ENCODE measurements at places on chromosomes 16 and 17.
A peak's percentile ranks its signal among the peaks of the same experiment; 100 is the strongest.

GRCh38 chr16:17345043-17345442 lies 125.7 kb downstream of the XYLT1 start:
- no peak for DNase-seq

- DNase-seq = no peak
Observed at GRCh38 chr17:72150632-72151460, 30.0 kb downstream of the SOX9 start.

- DNase-seq = no peak
Observed at GRCh38 chr17:51908841-51909537, 249.5 kb downstream of the CA10 start.

- no peak for DNase-seq
Observed at GRCh38 chr16:73319261-73319660, 271.3 kb upstream of the ZFHX3 start.

DNA sequence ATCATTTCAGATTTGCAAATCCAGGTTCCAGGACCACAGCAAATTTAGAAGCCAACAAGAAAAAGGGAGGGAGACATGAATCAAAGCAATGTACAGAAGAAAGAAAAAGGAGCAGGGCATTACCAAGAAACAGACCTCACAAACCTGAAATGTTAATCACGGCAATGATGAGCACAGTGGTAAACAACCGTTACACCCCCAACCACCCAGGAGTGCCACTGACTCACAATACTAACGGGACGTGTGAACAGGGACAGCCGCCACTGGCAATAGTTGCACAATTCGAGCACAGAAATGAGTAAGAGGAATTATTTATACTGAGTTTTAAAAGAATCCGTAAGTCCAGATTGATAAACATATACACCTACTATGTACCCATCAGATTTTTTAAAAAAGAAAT lies 13.8 kb downstream of the USP22 start:
- DNase-seq = no peak

DNA sequence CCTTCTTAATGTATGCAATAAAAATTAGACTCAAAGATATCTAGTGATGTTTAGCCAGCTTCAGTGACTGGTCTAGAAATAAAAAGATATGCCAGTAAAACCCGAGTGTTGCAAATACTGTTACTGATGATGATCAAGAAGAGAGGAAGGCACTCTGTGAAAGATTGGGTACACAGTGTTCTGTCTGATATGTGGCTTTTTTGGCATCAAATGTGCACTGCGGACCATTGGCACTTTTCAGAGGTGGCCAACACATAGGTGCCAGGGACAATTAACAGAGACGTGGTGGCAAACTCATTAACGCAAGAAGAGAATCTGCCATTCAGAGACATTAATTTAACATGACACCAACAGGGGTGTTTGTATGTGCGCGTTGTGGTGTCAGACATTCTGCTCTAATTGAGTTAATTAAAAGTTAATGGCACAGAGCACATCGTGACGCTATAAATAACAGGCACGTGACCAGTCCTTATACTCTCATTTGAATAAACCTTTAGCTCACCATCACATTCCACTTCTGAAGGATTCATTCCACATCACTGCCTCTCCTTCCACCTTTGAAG lies 549.3 kb upstream of the HSBP1 start:
- no peak for DNase-seq

GRCh38 chr17:75828076-75828400 lies 16.2 kb downstream of the UNC13D start:
- no peak for DNase-seq

DNA sequence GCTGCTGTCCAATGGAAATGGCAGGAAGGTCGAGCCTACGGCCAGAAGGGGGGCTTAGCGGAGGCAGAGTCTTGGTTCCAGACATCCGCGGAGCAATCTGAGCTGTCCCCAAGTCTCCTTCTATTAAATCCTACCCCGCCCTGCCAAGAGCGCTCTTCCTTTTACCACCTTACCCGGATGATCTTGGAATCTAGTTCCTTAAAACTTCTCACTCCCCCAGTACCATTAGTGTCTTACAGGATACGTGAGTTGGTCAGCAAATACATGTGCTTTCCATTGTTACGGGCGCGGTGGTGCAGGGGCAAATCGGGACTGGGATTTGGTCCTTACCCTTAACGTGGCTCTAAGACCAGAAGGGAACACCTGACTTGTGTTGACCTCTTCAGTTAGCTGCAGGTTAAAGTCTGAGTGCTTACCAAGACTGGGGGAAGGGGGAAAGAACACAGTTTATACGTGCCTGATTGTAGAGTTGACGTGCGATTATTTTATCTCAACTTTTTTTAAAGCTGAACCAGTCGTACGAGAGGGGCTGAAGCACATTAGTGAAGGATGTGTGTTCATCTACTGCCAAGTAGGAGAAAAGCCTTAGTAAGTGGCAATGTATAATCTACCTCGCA lies 495 bp downstream of the TXNDC17 start:
- no peak for DNase-seq

DNA sequence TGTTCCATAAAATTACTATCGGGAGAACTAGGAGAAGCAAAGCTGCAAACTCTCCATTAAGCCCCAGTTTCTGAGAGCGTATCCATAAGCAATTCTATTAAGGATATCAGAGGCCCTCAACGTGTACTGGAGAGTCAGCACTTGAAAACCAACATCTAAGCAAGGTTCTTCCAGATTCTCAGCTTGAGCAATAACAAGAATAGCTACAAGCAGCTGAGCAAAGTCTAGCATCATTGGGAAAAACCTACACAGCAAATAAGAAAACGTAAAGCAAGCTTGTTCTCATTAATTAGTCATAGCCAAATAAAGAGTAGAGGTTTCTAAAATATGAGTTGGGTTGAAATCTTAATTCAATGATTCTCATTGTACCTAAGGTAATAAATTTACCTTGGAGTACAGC lies 26.9 kb upstream of the COX10 start:
- no peak for DNase-seq

DNA sequence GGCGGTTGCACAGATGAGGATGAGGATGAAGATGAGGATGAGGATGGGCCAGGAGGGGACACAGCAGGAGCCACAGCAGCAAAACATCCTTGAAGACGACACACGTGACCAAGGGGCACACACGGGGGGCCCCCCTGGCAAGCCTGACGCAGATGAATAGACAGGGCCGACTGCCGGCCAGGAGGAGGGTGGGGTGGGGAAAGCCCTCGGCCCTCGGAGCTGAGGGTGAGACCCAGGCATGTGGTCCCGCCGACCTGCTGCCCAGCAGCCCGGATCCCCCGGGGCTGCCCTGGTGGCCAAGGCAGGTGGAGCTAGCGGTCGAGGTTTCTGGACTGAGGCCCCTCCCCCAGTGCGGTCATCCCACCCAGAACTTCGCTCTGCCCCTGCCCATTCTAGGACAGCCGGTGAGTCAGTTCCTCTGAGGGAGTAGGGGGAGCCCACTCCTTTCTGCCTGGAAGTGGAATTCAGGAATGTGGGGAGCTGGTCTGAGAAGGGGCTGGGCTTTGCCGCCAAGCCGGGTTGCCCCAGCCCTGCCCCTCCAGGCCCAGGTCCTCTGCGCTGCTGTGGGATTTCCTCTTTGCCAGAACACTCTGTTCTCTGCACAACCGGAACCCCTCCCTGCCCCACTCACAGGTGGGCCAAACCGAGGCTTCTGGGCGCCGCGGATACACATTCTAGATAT lies 9.9 kb downstream of the CYGB start:
- DNase-seq = peak; percentile 61

DNA sequence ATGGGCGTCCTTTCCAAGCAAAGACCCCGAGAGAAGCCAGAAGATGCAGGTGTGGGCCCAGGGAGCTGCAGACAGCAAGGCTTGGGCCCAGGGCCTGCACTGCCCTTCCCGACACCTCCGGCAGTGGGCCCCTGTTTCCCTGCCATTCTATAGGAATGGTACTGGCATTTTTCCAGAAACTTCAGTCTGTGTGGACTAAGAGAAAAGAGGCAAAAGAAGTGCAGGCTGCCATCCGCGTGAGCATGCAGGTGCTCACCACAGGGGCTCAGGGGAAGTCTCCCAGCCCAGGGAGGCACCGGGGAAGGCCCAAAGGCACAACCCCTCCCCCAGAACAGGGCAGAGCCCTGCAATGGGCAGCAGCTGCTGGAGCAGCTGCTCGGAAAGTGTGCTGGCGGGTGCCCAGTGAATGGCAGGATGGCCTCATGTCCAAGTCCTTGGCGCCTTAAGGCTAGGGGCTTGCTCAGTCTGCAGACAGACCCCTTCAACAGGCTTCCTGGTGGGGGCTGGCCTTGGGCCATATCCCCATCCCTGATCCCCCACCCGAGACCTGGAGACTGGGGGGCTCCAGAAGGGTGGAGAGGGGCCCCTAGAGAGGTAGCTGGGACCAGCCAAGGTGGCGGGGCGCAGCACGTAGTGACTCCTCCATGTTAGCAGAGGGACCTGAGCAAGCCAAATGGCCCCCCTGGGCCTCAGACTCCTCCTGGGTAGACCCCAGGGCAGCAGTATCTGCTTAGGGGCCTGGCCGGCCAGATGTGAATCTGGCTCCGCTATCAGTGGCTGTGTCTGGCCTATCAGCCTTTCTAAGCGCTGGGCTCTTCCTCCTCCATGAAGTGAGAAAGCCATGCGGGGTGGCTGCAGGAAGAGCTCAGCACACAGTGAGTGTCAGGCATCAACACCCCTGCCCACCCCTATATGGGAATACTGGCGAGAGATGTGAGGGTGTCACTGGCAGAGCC lies 6.7 kb upstream of the TPPP3 start:
- no peak for DNase-seq

DNA sequence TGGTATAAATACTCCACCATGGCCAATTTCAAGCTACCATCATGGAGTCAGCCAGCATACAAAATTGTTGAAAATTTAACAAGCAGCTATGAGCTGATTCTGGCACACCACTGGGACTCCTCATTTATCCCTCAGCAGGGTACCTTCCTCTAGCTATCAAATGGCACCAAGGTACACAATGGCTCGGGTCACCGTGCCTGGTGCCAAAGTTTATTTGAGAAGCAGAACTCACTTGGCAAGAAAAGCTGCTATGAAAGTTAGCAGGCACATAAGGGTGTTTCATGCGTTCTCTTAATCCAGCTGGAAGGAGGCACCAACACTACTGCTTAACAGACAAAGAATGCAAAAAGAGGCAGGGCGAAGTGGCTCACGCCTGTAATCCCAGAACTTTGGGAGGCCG lies 51.6 kb downstream of the IKZF3 start:
- no peak for DNase-seq

DNA sequence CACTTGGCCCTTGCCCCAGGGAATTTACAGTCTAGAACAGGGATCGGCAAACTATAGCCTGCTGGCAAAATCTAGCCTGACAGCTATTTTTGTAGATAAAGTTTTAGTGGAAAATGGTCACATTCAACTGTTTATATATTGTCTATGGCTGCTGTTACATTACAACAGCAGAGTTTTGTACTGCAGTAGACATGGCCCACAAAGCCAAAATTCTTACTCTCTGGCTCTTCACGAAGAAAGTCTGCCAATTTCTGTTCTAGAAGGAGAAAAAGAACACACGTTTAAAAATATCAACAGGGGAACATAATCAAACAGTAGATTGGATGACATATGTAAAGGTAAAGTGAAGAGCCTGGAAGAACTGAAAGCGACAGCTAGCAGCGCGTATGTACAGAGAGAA lies 33.2 kb upstream of the CCDC182 start:
- no peak for DNase-seq

DNA sequence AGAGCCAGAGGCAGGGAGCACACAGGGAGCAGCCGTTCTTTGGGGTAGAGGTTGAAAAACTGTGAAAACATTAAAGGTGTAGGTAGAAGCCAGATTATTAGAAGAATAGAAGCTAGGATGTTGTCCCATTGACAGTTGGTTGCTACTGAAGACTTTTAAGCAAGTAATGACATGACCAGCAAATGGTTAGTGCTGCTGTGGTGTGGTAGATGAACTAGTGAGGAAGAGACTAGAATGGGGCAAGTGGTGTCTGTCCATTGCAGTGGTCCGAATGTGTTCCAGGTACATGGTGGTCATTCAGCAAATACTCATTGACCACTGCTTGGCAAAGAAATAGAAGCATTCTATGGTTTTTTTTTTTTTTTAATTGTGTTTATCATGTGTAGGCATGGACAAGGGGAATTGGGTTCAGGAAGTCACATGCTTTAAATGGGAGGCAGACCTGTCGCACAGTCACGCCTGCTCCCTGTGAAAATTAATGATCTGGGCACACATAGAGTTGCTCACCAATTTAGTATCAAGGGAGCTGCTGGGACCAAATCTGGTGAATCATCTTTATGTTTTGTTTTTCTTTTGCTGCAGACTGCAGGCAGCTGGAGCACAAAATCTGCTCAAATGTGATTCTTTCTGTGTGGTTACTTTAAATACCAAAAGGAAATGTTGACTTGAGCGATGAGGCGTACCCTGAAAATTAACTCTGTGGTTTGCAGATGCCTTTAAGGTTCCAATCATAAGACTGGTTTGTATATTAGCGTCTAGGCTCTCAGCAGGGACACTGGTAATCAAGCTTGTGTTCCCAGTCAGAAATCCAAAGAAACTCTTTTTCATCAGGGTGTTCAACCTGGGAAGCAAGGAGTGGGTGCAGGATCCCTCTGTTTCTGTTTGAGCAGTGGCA lies 30.7 kb downstream of the YPEL2 start:
- no peak for DNase-seq

GRCh38 chr17:58153671-58154070 lies 5.5 kb downstream of the OR4D1 start:
- DNase-seq = no peak

DNA sequence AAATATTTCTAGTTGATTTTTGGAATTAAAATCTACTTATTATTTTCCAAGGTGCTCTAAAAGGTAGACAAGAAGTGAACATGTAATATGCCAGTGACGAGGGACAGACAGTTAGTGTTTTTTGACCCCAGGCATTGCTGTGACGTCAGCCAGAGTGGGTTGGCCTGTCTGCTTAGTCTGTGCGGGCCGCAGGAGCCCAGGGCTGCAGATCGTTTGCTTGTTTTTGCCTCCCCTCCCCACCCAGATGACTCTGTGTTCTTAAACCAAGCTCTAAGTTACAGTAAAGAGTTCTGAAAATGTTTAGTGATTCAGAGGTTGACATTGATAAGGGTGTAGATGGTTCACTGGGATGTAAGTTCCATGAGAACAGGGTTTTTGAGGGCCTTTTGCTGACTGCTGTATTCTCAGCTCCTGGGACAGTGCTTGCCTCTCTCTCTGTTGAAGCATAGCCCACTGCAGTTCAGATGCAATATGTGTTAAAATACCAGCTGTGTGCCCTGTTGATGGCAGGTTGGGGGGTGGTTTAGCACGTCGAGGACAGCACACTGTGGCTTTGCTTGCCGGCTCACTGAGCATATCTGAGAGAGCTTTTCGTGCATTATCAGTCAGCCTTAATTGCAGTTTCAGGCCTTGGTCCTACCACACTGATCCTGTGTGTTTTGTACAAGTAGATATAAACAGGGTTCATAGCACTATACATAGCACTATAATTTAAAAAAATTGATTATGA lies 64.8 kb downstream of the SEC14L1 start:
- no peak for DNase-seq

- DNase-seq = no peak
Observed at GRCh38 chr16:5706211-5706610, 608.6 kb upstream of the EEF2KMT start.

- DNase-seq = no peak
Observed at GRCh38 chr16:58062821-58063220, 37.3 kb downstream of the MMP15 start.
